ENCODE measurements at places on chromosomes 16 and 17.

DNA sequence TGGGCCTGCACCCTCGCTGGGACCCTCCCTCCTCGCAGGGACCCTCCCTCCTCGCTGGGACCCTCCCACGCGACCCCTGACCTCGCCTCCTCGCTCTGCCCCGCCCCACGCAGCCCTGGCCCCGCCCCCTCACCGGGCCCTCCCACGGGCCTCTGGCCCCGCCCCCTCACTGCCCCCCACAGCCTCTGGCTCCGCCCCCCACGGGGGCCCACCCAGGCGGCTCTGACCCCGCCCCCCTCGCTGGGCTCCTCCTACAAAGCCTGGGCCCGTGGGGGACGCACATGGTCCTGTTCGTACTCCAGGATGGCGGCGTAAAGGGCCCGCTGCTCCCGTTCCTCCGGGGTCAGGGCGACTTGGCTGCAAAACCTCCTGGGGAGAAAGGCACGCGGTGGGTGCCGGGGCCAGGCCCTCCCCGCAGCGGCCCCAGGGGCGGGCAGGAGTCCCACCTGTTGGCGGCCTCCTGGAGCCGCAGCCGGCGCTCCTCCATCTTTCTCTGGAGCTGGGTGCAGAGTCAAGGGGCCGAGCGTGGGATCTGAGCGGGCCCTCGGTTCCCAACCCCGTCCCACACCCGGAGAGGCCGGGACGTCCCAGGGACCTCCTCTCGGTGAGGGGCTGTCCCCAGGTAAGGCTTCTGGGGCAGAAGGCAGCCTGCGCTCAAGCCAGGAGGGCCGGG, 9.0 kb downstream of the VPS9D1 start:
- DNase-seq: no peak

- no peak for DNase-seq
These were observed 4.8 kb downstream of the SLC7A5 start for GRCh38 chr16:87864331-87864989.

GRCh38 chr16:87681981-87682570, 79.8 kb downstream of the JPH3 start:
- peak; percentile 16 for DNase-seq

- DNase-seq: no peak
These were observed 5.0 kb downstream of the GCGR start for GRCh38 chr17:81808778-81809555.

DNA sequence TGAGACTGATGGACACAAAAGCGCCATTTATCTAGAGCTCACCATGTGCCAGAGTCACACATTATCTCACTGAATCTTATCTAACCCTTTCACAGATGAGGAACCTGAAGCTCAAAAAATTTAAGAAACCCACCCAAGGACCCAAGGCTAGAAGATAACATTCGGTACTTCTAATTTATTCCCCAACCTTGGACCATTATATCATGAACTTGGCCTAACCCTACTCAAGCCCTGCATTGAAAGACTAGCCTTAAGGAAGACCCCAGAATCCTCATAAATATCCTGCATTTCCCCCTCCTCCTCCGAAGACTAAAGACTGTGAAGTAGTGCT, 548 bp upstream of the DYNC1LI2 start:
- DNase-seq: no peak

GRCh38 chr17:82687375-82687861, 11.1 kb downstream of the RAB40B start:
- DNase-seq: no peak

DNA sequence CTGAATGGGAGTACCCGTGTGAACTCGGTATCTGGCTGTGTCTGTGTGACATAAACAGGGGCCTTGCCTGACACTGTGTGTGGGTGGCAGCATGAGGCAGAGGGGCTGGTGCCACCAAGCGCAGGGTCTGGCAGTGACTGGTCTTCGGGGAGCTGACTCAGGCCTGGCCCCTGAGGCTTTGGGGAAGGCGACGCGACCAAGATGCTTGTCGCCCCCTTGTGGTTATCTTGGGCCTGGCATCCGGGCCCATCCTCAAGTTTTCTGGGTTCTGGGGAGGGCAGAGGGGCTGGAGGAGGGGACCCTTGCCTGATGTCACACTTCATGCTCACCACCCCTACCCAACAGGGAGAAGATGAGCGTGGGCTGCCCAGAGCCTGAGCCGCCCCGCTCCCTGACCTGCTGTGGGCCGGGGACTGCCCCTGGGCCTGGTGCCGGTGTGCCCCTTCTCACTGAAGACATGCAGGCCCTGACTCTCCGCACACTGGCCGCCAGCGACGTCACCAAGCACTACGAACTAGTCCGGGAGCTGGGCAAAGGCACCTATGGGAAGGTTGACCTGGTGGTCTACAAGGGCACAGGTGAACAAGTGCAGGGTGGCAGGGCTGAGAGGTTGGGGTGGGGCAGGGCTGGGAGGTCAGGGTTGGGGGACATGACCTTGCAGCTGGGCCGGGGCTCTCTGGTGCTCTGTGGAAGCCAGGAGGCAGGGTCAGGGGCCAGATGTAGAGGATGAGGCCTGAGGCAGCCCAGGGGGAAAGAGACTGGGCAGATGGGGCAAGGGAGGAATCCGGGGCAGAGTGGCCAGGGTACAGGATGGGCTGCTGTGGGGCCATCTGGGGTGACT, 24.9 kb downstream of the SBK1 start:
- DNase-seq: no peak

GRCh38 chr16:75770051-75770450, 43.8 kb upstream of the CPHXL start:
- no peak for DNase-seq

DNA sequence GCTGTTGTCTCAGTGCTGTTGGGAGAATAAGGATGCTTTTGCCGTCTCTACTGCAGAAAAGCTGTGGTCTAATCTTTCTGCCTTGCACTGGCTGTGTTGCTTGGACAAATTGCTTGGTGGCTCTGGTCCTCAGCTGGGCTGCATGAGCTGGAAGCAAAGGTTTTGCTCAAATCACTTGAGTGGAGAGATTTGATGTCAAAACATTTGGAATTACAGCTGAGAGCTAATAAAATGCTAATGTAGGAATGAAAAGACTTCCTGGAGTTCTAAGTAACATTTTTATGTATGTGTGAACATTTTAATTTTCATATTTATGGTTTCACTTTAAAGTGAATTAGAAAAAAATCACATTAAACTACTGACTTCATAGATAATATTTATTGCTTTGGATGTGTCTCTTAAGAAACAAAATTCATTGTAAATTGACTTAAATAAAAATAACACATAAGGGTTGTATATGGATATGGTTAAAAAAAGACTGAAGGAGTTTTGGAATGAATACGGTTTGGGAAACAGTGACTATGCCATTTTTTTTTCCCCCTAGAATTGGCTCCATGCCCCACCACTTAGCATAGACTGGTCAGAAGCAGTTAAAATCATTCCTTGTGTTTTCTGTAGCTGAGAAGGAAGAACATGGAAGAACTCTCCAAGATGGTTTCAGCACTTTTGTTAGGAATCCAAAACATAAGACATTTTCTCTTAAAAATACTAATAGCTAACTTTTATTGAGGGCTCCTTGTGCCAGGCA, 39.2 kb upstream of the FAM20A start:
- DNase-seq: no peak

DNA sequence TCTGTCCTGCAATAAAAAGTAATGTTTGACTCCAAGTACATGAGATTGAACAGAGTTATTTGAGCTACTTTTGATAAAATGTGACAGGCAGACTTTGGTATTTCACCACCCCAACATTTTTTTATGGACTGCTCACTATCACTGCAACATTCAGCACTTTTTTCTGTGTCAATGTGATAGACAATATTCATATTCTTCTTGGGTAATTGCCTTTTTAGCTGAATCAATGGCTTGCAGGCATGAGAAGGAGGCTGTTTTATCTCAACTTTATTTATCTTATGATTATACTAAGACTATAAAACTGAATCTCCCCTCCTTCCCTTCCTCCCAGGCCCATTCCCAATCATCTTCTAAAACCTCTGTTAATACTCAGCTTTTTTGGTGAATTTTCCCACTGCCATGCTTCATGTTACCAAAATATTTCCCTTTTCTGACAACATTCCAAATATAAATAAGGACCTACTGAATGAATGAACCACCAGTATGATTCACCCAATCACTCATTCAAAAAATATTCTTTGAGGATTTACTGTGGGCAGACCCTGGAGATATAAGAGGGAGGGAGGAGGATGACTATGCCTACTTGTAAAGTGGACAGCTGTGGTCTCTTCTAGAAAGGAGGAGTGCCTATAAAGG, 67.6 kb downstream of the CDH13 start:
- DNase-seq: no peak

DNA sequence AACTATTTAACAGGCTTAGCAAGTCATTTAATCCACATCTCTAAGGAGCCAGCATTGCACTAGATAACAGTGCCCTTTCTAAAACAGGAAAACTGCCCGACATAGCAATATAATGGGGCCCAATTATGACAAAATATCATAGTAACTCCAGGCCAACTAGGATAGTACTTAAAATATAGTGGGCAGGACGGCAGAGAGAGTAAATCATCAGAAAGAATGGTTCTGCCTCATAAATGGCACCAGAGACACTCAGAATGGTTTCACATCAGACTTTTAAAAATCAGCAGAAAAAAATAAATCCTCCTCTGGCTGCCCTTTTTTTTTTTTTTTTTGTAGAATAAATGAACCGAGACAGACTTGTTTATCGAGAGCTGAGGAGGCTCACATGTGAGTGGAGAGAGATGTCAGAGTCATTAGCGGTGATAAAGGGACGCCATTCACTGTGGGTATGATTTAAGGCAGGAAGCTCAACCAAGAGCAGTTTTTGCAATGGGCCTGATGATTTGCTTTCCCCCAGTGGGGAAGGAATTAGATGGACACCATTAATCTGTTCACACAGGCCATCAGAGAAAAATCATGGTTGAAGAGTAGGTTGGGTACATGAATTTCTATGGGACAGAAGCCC, 62.6 kb downstream of the CPPED1 start:
- DNase-seq: no peak

- DNase-seq: no peak
These were observed 54.7 kb upstream of the CRHR1 start for GRCh38 chr17:45729294-45729907.

DNA sequence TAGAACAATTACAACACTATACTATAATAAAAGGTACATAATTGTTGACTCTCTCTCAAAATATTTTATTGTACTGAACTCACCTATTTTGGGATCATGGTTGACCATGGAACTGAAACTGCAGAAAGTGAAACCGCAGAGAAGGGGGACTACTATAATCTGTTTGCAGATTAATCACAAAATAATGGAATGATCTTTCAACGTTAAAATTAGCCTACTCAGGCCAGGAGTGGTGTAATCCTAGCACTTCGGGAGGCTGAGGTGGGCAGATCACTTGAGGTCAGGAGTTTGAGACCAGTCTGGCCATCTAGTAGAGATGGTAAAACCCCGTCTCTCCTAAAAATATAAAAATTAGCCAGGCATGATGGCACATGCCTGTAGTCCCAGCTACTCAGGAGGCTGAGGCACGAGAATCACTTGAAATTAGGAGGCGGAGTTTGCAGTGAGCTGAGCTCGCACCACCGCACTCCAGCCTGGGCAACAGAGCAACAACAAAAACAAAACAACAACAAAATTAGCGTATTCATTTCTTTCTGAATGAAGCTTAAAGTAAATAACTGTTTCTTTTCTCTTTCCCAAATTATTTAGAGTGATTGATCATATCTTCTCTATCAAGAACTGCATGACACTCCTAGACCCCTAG, 45.6 kb downstream of the IKZF3 start:
- no peak for DNase-seq

- DNase-seq: peak; percentile 40
These were observed 37.8 kb downstream of the PTRH2 start for GRCh38 chr17:59669411-59669810.

GRCh38 chr17:37662353-37662752, 19.1 kb upstream of the DDX52 start:
- DNase-seq: no peak

GRCh38 chr16:1942047-1942809, 771 bp downstream of the MSRB1 start:
- DNase-seq: no peak

- peak; percentile 19 for DNase-seq
These were observed 10.5 kb upstream of the ALDOA start for GRCh38 chr16:30054959-30055553.

GRCh38 chr16:57785924-57786323, 16.4 kb downstream of the KIFC3 start:
- DNase-seq: no peak

DNA sequence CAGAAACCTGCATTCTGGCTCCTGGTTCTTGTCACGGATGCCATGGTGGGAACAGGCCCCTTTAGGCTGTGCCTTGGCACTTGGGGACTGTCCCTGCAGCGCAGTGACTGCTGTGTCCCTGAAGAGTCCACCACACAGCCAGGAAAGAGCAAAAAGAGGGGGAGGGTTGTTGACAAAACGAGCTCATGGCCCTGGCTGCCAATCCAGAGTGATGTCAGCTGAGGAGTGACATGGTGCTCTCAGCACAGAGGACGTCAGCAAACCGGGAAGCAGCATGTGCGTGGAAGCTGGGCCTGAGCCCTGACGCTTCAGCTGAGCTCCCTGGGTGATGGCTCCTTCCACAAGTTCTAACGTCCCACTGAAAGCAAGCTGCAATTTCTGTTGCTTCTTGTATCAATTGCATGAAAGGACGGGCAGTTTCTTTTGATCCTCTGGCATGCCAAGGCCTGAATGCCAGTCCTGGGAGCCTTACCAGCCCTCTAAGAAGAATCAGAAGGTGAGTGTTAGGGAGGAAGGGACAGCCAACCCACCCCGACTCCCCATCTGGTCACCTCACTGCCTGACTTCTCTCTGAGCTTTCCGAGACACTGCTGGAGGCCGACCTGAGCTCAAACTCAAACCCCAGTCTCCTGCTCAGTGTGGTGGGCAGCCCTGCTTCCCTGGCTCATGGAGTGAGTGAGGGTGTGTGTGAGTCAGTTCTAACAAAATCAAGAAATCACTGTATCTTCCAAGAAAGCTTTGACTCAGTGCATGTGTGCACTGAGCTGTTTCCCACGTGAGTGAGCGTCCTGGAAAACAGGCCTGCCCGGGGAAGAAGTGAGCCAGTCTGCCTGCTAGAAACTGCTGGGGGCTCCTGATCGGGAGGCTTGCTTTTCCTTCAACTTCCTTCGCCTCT, 14.7 kb upstream of the WNT3 start:
- no peak for DNase-seq

GRCh38 chr16:4141604-4142003, 25.4 kb upstream of the ADCY9 start:
- no peak for DNase-seq

GRCh38 chr16:88711750-88712340, 5.5 kb downstream of the CTU2 start:
- DNase-seq: no peak

DNA sequence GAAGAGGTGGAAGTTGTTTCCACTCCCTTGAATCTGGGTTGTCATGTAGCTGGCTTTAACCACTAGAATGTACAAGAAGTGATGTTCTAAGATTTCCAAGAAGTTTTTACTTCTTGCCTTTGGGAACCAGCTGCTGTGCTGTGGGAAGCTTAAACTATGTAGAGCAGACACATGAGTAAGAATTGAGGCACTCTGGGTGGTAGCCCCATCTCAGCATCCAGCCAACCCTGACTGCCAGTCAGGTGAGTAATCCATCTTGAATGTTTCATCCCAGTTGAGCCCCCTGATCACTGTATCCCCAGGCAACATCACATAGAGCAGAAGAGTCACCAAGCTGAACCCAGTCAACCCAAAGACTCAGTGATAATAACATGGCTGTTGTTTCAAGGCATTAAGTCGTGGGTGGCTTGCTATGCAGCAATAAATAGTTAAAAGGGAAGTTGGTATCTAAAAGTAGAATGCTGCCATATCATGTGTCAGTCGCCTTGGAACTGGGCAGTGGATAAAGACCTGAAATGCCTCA, 62.8 kb upstream of the GPR139 start:
- DNase-seq: no peak

GRCh38 chr17:1906662-1907101, 76.9 kb downstream of the RPA1 start:
- no peak for DNase-seq

Data from NCI-H526 treated with DMSO at 0.1 percent for 48 hours (cell line).